Uterus (tissue), 4 donors: ENCODE measurements at places on chromosomes 4 and X. TPM values are rescaled to one million over a fixed set of nuclear protein-coding genes. Genes with fewer than 3 reads are reported as not detected.
A peak's percentile ranks its signal among the peaks of the same experiment; 100 is the strongest.

The FGG gene
- not detected for total RNA-seq

The F8A1 gene
- total RNA-seq, result 0.28 TPM

GRCh38 chr4:112700679-112701078 lies 63.7 kb downstream of the LARP7 start:
- DNase-seq, result no peak

The RNF212 gene
- 13.5 TPM for total RNA-seq

GRCh38 chr4:148857973-148858534 lies 415.8 kb upstream of the NR3C2 start:
- no peak for DNase-seq

DNA sequence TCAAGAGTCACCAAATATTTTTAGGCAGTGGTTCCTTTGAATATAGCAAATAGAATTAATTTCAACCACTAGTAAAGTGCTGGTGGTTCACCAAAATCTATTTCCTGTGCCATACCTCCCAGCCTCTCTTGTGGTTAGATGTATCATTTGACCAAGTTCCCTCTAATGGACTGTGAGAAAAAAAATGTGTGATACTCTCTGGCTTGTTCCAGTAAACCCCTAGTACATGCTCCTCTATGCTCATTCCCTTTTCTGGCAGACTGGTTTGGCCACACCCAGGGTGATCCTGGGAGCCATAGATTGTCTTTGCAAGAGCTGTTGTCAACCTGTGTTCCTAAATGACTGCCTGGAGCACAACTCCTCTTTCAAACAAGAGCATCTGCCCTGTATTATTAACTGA lies 109.5 kb downstream of the FRAS1 start:
- DNase-seq, result no peak

The SOWAHB gene
- 3.3 TPM for total RNA-seq

The F11 gene
- 0.67 TPM for total RNA-seq

The RLIM gene
- total RNA-seq, result 23.1 TPM

DNA sequence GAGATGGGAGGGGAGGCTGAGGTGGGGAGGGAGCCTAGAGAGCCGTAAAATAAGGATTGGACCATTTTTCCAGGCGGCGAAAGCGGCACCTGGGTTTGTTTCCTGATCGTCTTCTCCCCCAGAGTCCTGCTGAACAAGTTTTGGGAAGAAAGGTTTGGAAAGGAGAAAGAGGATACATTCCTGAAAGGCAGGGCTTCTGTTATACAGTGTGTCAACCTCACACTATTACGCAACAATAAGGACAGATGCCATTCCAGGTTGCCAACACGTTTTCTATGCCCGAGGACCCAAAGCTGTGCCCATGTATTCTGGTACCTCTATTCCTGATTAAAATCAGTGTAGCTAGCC lies 658 bp downstream of the SCOC start:
- no peak for DNase-seq

- DNase-seq, result no peak
These were observed 44.6 kb upstream of the KLHL34 start for GRCh38 chrX:21702725-21703124.

DNA sequence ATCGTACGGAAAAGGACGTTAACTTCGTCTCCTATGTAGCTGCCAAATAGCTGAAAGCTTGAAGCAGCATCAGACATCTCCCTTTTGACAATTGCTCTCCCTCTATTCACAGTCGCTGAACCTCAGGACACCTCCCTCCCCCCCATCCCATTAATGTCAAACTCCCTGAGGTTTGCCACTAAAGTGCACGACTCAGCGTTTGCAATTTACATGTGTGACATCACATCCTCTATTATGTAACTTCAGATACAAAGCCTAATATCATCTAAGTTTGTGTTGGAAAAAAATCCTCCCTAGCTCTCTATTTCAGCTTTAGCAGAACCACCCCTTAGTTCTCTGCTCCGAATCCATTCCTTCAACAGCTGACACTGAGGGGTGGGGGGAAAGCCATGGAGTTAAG lies 5.5 kb upstream of the NR3C2 start:
- peak; percentile 16 for DNase-seq

- DNase-seq, result peak; percentile 52
These were observed 344.6 kb upstream of the CTSO start for GRCh38 chr4:156298230-156298629.

- DNase-seq, result no peak
These were observed 24.6 kb upstream of the WWC2 start for GRCh38 chr4:183074288-183074990.

DNA sequence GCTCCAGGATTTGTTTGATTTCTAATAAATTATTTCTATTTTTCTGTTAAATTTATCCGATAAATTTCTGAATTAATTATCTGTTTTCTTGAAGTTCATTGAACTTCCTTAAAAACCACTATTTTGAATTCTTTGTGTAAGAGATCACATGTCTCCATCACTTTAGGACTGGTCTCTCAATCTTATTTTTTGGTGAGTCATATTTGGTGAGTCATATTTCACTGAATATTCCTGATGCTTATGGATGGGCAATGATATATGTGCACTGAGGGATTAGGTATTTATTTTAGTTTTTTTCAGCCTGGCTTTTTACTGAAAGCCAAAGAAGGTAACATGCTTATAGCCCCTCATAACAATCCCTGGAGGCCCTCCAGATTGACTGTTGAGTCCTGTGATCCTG lies 48.5 kb upstream of the IL15 start:
- DNase-seq, result no peak

GRCh38 chrX:45750639-45751038 lies 550.0 kb upstream of the DIPK2B start:
- no peak for DNase-seq

- DNase-seq, result no peak
These were observed 516.8 kb downstream of the RPA4 start for GRCh38 chrX:97400492-97400891.

DNA sequence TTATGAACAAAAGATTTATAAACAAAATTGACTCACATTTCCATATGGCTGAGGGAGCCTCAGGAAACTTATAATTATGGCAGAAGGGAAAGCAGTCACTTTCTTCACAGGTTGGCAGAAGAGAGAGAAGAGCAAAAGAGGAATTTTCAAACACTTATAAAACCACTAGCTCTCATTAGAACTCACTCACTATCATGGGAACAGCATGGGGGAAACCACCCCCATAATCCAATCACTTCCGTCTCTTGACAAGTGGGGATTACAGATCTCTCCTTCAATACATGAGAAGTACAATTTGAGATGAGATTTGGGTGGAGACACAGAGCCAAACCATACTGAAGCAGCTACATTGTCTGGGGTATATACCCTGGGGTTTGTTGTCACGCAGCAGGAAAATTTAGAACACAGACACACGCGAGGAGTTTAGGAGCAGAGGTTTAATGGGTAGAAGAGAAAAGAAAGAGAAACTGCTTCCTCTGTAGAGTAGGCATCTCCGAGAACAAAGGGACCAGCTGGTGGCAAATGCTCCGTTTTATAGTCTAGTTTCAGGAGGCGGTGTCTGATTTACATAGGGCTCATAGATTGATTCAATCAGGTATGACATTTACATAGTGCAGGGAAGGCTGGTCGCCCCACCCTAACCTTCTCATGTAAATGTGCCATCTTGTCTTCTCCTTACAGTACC lies 2277.7 kb upstream of the AGA start:
- DNase-seq, result no peak

The P2RY4 gene
- 0.41 TPM for total RNA-seq

The PLRG1 gene
- 24.1 TPM for total RNA-seq
